ENCODE measurements at places on chromosomes 2 and 18.

- DNase-seq = no peak
These were observed 182.0 kb downstream of the PRKCE start for GRCh38 chr2:45833301-45833967.

- DNase-seq = no peak
These were observed 276.6 kb downstream of the MREG start for GRCh38 chr2:215736653-215737290.

DNA sequence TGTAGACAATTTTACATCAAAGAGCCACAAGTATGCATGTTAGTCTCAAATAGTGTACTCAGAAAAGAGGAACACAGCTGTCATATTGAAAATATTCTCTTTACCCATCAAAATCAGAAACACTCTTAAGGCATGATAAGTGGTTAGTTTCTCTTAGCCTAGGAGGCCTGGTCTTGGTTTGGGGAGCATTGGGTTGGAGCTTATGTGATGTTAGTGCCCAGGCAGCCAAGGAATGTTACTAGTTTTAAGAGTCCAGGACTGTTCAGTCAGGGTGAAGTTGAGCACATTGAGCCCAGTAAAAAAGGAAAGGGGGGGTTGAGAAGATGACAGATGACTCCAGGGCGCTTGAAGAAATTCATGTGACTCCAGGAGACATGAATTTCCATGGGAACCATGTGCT is 340.6 kb downstream of the HRH4 start:
- no peak for DNase-seq

GRCh38 chr2:238466243-238466756 is 39.6 kb downstream of the ASB1 start:
- no peak for DNase-seq

GRCh38 chr2:37402636-37403035 is 58.2 kb downstream of the QPCT start:
- no peak for DNase-seq

GRCh38 chr18:9616049-9616448 is 1.7 kb upstream of the PPP4R1 start:
- no peak for DNase-seq

DNA sequence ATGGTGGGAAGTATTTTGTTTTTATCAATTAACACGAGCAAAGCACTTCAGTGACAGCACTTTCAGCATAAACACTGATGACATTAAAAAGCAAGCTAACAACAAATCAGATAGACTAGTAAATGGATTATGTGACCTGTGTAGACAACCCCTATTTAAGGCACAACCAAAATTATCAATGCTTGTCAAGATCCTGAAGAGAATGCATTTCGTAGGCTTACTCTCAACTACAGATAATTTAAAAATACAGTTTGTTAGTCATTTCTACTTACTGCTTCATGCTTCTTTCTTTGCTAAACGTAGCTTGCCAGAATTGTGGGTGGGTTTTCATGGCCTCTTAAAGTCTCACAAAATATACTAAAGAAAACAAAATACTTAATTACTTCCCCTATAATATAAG is 3.4 kb downstream of the CSRNP3 start:
- DNase-seq = no peak

- no peak for DNase-seq
These were observed 80.1 kb upstream of the CTNNA2 start for GRCh38 chr2:79432731-79433146.

DNA sequence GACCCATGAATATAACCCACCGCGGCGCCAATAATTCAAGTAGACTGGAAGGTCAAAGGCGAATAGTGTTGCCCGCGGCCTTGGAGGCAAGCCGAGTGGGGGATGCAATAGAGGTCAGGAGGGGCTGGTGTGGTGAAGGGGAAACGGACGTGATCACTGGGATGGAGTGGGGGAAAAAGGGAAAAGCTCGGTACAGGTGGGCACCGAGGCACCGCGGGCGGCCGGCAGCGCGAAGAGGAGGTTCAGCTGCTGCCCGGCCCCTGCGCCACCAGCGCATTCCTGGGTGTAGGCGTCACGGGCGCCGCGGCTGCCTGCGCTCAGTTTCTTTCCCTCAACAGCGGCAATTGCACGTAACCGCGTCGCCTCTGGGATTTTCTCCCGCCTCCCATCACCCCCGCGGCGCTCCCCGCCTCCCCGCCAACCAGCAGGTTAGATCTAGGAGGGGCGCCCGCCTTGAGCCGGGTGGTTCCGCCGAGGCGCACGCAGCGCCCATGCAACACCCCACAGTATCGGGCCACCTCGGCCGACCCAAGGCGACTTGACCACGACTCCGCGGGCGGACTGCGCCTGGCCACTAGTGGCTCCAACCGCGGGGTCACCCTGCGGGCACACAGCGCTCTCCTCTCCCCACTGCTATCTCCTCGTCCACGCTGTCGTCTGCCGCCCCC is 1.5 kb downstream of the RND3 start:
- DNase-seq = no peak
